ENCODE measurements at places on chromosomes 3 and 15. TPM values are rescaled to one million over a fixed set of nuclear protein-coding genes. Genes with fewer than 3 reads are reported as not detected.

DNA sequence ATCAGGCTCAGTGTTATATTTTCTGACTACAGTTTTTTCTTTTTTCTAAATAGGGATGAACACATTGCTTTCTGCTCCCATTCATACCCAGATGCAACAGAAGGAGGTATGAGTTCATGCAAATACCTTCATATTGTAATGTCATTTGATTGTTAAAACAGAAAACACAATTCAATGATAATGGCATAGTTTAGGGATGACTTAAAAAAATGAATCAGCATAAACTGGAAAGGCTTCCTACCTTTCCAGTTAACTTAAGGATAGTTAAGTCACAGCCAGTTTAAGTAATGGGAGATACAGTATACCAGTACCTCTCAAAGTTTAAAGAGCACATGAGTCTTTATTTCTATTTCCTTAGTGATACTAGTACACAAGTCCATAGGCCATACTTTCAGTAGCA is 24.9 kb downstream of the KNL1 start:
- H3K27ac ChIP-seq: no peak overlapping the region
- H3K4me1 ChIP-seq: no peaks in the 10 kb centered on the region
- DNase-seq: no peak

CCR3 gene
- polyA plus RNA-seq: not detected

DNA sequence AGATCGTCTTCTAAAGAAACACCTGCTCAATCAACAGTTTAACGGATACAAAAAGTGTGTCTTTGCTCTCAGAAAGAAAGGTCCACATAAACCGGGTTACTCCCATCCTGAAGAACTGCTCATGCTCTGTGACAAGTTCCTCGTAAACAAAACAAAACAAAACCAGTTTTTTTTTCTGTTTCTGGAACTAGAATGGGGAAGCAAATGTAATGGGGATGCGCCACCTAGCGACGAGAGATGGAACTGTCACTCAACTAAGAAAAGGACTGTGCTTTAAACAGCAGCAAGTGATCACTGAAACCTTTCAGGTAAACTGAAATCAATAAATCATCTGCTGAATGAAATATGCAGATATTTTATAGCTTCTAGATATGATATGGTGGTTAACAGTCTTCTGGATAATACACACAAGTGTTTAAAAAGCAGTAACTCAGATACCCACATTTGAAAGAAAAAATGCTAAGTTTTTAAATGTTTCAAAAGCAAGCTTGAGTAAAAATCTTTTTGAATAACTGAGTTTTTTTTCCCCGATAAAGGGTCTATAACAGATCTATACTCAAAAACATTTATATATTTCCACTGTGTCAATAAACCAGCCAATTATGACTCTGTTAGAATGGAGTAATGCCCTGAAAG is 10.9 kb downstream of the TM2D3 start:
- peaks cover 20% of the 10 kb centered on the region for H3K36me3 ChIP-seq
- no peak overlapping the region for H3K4me3 ChIP-seq
- H3K4me1 ChIP-seq: peaks cover 3% of the 10 kb centered on the region
- no peak overlapping the region for H3K27ac ChIP-seq

GRCh38 chr3:5160321-5160720 is 27.2 kb upstream of the EDEM1 start:
- H3K4me1 ChIP-seq: peaks cover 5% of the 10 kb centered on the region
- H3K27ac ChIP-seq: no peak overlapping the region
- no peaks in the 10 kb centered on the region for H3K27me3 ChIP-seq
- no peak for DNase-seq
- H3K36me3 ChIP-seq: no peaks in the 10 kb centered on the region

DNA sequence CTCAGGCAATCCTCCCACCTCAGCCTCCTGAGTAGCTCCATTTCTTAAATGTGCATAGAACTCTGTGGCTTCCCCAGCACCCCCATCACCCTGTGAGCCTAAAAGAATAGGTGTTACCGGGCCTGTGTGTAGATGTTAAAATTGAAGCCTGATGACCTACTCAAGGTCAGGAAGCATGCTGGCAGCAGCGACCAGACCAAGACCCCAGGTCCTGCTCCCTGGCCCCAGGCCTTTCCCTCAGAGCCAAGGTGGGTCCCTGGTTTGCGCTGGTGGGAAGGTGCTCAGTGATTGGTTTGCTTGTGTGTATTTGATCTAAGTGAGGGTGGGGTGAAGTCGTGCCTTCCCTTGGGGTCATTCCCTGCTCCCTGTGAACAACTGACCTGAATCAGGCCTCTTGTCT is 18.4 kb upstream of the CRABP1 start:
- H3K36me3 ChIP-seq: no peaks in the 10 kb centered on the region
- H3K4me3 ChIP-seq: no peak overlapping the region
- H3K27me3 ChIP-seq: peaks cover 3% of the 10 kb centered on the region
- peaks cover 53% of the 10 kb centered on the region for H3K4me1 ChIP-seq
- no peak for DNase-seq

DNA sequence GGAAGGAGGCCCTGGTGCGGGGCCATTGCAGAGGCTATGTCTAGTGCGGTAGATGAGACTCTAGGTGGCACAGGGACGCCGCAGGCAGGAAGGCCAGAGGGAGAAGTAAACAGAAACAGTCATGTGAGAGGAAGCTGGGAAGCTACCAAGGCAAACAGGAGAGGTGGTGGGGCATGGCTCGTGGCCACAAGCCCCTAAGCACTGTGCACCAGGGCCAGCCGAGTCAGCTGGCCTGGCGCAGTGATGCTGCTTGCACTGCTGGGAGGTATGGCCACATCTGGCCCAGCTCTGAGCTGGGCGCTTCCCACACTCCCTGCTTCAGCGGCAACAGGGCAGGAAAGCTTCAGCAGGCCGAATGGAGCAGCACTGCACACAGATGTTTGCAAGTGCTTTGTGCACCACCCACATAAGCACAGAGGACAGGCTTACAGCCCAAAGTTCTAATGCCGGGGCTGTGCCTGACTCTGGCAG is 76.6 kb downstream of the SRGAP3 start:
- H3K27ac ChIP-seq: peak overlapping the region; percentile 74
- peaks cover 38% of the 10 kb centered on the region for H3K4me1 ChIP-seq
- H3K36me3 ChIP-seq: peaks cover 7% of the 10 kb centered on the region
- H3K27me3 ChIP-seq: no peaks in the 10 kb centered on the region

SPSB4 gene
- polyA plus RNA-seq: 22.8 TPM

FNDC3B gene
- 14.9 TPM for polyA plus RNA-seq

GRCh38 chr15:92603278-92603677 is 52.3 kb downstream of the FAM174B start:
- no peak for DNase-seq
- no peaks in the 10 kb centered on the region for H3K27me3 ChIP-seq
- H3K27ac ChIP-seq: no peak overlapping the region
- H3K4me1 ChIP-seq: no peaks in the 10 kb centered on the region

DNA sequence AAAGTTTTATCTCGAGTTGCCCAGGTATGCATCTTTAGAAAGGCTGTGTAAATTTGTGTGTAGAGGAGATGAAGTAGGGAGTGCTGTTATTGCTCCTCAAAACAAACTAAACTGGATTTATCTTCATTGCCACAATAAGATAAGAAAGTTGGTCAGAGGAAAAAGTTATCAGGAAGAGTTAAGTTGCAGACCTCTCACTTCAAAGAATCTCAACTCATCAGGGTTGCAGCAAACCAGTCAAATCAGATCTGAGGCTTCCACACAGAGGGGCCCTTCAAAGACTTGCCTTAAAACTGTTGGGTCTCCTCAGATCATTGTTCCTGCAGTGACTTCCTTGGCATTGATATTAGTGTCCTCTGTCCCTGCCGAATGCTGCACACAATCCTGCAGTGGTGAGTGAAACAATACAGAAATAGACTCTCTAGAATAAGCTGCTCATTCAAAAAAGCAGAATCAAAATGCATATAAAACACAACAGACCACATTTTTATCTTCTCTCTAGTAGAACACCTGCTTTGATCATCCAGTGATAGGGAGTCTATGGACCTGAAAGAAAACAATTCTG is 191.2 kb upstream of the CBLB start:
- no peak overlapping the region for H3K27ac ChIP-seq
- H3K4me3 ChIP-seq: no peak overlapping the region
- H3K27me3 ChIP-seq: no peaks in the 10 kb centered on the region
- H3K4me1 ChIP-seq: no peaks in the 10 kb centered on the region
- H3K36me3 ChIP-seq: no peaks in the 10 kb centered on the region

All from spinal cord (tissue), 10 donors.